SW480 (cell line): ENCODE measurements at places on chromosomes 12 and 14.

DNA sequence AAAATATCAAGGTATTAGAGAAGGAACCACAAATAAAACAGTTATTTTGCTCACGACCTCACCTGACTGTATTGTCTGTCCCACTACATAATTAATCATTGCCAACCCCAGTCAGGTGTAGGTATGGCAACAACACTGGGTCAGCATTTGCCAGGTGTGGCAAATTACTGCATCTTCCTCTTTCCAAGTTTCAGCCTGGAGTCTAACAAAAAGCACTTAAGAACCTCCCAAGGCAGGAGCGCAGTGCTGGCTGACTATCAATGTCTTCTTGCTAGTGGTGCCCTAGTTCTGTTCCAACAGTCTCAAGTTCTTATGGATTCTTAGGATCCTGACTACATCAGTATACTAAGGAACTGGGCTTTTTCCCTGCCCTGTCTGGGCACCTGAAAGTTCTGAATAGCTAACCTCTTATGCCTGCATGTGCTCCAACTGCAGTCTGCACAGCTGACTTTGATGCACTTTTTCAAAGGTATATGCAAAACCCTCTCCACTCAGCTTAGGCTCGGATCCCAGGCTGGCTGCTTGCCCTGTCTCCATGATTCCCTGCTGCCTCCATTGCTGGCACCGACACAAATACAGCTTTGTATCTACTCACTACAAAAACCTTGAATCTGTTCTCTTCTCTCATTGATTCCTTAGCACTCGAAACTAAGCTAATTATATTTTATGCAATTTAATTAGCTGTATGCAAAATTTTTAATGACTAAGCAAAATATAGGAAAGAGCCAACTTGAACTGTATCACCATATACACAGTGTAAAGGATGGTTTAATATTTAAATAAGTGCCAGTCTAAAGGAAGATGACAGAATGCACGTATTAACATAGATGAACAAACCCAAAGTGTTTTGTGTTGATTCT, 113.3 kb downstream of the PRKD1 start:
- no peak for DNase-seq

GRCh38 chr14:37620856-37621255, 25.4 kb downstream of the TTC6 start:
- DNase-seq = no peak

GRCh38 chr12:52519826-52520662, at the start of gene KRT5:
TSS of gene KRT5 (minus strand) at chr12:52520394. CDS start at chr12:52520296, 98 bp downstream.
- peak; percentile 89 for DNase-seq

GRCh38 chr14:23942587-23942986, 11.0 kb upstream of the DHRS4 start:
- no peak for DNase-seq

GRCh38 chr14:71371711-71372396, 464.6 kb downstream of the PCNX1 start:
- DNase-seq = no peak

DNA sequence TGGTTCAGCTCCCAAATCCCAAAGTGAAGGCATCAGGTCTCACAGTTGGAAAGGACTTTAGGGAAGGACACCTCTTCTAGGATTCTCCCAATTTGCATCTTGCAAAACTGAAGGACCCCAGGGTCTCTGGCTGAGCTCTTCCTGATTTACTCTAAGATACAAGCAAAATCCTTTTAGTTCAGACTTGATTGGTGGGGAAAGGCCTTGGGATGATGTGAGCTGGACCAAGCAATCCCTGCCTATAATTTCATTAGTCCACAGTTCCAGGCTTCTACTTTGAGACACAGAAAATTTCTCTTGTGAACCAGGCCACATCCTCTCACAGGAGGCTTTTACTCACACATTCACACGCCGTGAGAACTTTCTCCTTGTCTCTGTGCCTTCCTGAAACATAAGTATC, 23.6 kb upstream of the VWF start:
- no peak for DNase-seq

DNA sequence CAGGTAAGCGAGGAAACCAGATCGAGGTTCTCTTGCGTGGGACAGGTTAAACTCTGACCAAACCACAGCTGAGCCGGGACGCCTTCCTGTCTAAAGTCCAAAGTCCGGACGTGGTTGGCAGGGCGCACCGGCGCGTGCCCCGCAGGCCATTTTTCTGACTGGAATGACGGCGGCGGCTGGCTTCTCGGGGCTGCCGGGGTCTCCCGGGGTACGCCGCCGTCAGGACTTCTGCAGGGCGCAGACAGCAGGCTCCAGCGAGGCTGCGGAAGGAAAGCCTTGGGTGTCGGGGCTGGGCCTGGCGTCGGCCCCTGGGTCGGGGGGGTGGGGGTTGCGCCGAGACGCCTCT, 32.8 kb downstream of the MIA2 start:
- peak; percentile 94 for DNase-seq

- DNase-seq = no peak
These were observed 19.5 kb downstream of the CCDC91 start for GRCh38 chr12:28209782-28210181.

DNA sequence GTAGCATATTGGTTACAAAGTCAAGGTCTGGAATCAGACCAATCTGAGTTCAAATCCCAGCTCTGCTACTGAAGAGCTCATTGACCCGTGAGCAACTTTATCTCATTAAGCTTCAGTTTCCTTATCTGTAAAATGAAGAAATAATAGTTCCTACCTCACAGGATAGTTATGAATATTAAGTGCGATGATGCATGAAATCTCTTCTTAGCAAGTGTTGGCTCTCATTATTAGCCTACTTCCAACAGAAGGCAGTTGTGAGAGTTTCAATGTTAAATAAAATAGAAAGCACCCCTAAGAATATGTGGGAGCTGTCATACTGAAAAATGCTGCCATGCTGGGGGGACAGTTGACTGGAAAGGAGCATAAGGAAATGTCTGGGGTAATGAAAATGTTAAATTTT, 39.0 kb upstream of the ITPR2 start:
- DNase-seq = no peak

GRCh38 chr14:58078471-58078870, 73.5 kb downstream of the ARMH4 start:
- no peak for DNase-seq

GRCh38 chr12:53939141-53940108, 794 bp downstream of the HOXC13 start:
- DNase-seq = peak; percentile 39

GRCh38 chr12:87861791-87862190, 167.4 kb downstream of the C12orf50 start:
- no peak for DNase-seq

GRCh38 chr14:22748631-22749068, 17.8 kb upstream of the OXA1L start:
- DNase-seq = no peak
